ENCODE measurements at places on chromosomes 13 and 19. TPM values are rescaled to one million over a fixed set of nuclear protein-coding genes. Genes with fewer than 3 reads are reported as not detected.

DNA sequence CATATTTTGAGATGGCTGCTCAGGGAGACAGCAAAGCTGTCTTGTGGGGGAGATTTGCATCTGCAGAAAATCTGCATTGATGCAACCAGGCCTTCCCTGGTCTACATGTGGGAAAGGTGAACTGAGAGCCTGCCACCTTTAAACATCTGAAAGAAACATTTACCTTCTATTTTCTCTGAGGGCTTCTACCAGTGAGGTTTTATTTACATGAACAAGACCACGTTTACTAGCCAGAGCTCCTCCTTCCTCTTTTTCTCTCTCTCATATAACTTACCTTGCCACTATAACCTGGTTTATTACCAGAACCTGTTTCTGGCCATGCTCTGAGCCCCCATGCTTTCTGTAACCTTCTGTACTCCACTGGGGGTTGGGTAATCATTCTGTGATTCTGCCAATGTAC lies 14.4 kb upstream of the RUBCNL start:
- DNase-seq: no peak

The ZNF329 gene
- total RNA-seq: 7.3 TPM

The FFAR1 gene
- 0.36 TPM for total RNA-seq

The NFIX gene
- 0.89 TPM for total RNA-seq

Data from natural killer cell treated with Interleukin-12 subunit alpha and Interleukin-12 subunit beta and Interleukin-15 and Interleukin-18, amount 100 ng/mL, for 72 hours (primary cell).